ENCODE measurements at places on chromosomes 3 and 15.

- no peak for DNase-seq
Measured at GRCh38 chr15:66462627-66463026, 34.9 kb downstream of the SNAPC5 start.

DNA sequence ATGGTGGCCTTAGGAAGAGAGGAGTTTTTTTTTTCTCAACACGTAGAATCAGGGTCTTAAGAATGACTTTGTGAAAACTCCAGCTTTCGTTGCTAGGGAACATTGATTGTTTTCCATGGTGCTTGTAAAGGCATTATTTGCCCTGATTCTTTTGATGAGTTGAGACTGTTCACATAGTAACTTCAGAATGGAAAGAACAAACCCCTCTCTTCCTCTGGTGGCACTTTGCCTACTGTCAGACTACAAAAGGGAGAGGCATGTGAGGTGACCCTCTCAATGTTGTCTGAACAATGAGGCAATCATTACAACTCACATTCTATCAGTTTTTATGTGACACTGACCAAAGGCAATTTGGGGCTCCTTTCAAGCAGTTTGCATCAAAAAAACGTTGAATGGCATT lies 477.8 kb downstream of the FGF12 start:
- DNase-seq = no peak

DNA sequence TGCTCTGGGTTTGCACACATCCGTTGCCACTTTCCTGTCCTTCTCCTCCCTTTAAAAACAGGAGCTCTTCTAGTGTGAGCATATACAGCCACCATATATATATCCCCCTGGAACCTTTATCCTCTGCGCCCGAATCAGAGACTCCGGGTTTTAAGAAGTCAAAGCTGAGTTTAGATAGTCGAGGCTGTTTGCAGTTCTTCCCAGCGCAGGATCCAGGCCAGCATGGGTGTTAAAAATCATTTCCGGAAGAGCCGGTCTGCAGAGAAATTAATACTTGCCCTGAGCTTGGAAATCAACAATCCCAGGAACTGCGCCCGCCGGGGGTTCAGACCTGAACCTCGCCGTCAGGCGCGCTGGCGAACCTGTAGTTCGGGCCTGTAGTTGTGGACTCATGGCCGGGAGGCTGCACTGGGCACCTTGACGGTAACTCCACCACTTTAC lies 2.3 kb downstream of the SHOX2 start:
- no peak for DNase-seq

DNA sequence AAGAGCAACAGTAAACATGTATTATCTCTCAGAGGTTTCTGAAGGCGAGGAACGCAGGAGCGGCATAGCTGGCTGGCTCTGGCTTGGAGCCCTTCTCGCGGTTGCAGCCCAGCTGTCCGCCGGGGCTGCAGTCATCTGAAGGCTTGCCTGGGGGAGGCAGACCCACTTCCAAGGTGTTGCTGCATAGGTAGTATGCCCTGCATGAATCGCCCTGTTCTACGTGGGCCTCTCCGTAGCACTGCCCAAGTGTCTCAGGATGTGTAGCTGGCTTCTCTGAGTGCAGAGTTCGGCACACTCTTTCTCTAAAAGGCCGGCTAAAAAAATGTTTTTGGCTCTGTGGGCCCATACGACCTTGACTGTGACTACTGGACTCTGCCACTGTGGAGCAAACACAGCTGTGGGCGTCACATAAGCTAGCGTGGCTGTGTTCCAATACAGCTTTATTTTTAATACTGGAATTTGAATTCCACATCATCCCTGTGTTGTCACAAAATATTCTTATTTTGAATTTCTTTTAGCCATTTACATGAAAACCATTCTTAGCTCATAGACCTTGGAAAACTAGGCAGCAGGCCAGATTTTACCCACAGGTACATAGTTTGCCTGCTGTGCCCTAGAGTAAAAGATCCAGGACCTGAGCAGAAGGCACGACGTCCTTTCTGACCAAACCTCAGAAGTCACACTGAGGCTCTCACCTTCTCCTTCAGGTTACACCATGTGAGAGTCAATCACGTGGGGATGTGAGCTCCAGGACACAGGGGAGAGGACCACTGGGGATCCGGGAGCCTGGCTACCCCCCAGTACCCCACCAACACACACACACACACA lies 55.9 kb downstream of the PGPEP1L start:
- DNase-seq = no peak

- no peak for DNase-seq
Measured at GRCh38 chr3:170425491-170426239, 7.0 kb downstream of the CLDN11 start.

All from T-helper 22 cell (primary cell).